Stimulated activated CD4-positive, alpha-beta T cell treated with anti-CD3 and anti-CD28 coated beads, Interleukin-1b, Interleukin-23, amount 100 ng/mL, for 4 hours (primary cell): ENCODE measurements at places on chromosomes 3 and 15.

DNA sequence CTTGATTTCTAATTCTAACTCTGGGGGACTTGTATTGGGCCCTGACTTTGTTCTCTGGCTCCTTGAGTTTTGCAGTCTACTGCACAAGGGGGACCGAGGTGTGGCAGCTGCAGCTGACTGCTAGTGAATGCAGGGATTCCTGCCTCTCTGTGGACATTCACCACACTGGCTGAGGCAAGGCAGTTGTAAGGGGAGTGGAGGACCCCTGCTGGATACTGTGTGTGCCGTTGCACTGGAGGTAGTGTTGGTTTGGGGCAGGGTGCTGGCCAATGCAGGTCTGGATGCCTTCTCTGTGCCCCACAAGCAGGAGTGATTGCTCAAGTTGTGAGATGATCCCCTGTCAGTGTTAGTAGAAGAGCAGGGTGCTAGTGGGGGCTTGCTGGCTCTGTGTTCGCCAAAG is 626.1 kb downstream of the SQOR start:
- DNase-seq, result no peak

GRCh38 chr15:52115598-52116427 is 3.2 kb upstream of the BCL2L10 start:
- no peak for DNase-seq

- DNase-seq, result no peak
Measured at GRCh38 chr3:172018364-172018763, 21.0 kb upstream of the FNDC3B start.

- no peak for DNase-seq
Measured at GRCh38 chr3:30004481-30004880, 601.9 kb upstream of the TGFBR2 start.

GRCh38 chr3:141111364-141112155 is 60.4 kb downstream of the SPSB4 start:
- DNase-seq, result no peak

GRCh38 chr15:99986297-99987118 is 253.3 kb upstream of the LYSMD4 start:
- DNase-seq, result no peak

GRCh38 chr15:44087578-44088465 is 107.2 kb downstream of the FRMD5 start:
- no peak for DNase-seq

GRCh38 chr3:187799942-187800641 is 54.8 kb upstream of the BCL6 start:
- no peak for DNase-seq

DNA sequence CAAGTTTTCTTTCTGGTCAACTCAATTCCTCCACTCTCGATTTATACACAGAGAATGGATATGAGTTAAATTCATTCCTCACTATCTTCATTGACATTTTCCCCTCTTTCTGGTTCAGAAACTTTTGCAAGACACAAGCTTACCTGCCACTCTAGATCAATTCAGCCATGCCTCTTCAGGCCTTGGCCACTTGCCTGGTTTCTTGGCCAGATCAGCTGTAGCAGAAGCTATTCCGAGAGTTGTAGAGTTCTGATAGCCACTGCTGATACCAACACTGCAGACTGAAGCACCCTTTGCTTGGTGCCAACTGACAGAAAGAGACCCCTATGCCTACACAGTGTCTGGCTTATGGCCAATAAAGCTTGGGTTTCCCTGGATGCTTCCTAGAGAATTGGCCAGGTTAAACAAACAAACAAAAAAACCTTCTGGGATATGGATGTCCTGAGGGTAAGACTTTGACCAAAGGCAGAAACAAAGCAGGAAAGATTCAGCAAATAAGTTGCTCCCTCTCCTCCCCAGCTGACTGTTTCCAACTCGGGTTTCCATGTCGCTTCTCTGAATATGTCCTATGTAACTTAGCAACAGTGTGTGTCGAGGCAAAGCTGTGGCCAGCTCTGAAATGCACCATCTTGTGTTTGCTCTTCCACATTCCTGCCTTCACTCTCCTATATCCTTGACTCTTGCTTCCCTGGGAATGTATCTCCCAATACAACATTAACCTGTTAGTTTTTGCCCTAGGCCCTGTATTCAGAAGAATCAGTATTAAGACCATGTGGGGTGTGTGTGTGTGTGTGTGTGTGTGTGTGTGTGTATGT is 521.6 kb downstream of the EPHA3 start:
- no peak for DNase-seq

DNA sequence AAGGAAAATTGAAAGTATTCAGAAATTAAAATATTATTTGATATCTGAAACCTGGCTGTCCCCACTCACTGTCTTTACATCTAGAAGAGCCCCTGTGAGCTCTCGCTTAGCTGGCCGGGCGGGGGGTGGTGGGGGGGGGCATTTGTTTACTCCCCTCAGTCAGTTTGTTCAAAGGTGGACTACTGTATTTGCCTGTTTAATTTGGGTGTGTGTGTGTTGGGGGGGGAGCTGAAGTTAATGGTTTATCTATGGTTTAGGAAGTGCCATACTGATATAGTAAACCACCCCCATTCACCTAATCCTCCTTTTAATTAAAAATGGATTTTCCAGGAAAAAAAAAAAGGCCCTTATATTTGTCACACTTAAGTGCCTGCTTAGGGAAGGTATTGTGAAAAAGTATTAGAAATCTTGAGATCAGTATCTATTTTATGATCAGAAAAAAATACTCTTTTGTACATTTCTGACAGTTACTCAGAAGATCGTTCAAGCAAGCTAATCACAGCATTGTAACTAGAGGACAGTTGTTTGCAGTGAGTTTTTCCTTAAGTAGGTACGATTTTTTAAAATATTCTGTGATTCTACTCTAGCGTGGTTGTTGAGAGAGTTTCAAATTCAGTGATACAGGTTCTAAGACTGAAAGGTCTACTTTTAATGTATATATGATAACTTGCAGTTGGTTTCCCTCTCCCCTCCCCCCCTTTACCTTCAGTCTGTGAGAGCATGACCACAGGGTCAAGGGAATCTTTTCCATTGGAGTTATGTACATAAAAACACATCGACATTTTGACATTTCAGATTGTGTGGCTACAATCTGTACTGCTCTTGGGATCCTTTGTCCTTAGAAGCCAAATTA is 8.5 kb downstream of the NR2F2 start:
- no peak for DNase-seq

GRCh38 chr15:69668039-69668705 is 215.6 kb downstream of the RPLP1 start:
- no peak for DNase-seq

GRCh38 chr3:85474241-85474640 is 515.5 kb downstream of the CADM2 start:
- no peak for DNase-seq

GRCh38 chr15:87215100-87215499 is 1041.4 kb downstream of the NTRK3 start:
- DNase-seq, result no peak

GRCh38 chr15:60752973-60753720 is 274.2 kb upstream of the ICE2 start:
- no peak for DNase-seq

DNA sequence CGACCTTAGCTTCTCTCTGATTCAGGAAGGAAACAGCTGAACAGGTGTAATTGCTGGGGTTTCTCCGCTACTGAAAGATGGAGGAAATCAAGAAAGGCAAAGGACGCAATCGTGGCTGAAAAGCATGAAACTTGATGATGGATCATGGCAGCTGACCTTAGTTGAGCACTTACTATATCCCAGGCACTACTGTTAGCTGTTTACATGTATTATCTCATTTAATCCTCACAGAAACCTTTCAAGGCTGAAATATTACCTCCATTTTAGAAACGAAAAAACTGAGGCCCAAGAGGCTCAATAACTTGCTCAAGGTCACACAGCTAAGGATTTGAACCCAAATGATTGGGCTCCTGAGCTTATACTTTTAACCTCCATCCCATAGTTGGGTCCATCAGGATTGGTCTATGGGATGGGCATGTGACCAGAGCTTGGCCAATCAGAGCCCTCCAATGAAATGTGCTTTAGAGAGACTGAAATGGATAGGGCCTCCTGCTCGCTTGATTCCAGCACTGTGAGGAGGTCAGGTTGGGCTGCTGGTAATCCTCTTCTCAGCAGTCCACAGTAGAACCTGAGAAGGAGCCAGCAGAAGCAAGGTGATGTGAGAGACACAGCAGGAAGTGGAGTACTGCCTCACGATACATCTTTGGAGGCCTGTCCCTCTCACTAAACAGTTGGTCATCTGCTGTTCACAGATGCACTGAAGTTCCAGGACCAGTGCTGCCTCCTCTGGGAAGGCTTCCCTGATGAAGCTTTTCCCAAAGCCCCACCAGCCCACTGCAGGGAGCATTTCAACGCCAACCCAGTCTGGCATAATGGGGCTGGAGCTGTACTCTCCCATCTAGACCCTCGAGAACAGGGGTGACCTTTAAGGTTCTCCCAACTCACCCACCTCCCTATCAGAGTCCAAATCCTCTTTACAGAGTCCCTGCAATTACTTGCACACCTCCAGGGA is 10.4 kb downstream of the CLN6 start:
- no peak for DNase-seq

DNA sequence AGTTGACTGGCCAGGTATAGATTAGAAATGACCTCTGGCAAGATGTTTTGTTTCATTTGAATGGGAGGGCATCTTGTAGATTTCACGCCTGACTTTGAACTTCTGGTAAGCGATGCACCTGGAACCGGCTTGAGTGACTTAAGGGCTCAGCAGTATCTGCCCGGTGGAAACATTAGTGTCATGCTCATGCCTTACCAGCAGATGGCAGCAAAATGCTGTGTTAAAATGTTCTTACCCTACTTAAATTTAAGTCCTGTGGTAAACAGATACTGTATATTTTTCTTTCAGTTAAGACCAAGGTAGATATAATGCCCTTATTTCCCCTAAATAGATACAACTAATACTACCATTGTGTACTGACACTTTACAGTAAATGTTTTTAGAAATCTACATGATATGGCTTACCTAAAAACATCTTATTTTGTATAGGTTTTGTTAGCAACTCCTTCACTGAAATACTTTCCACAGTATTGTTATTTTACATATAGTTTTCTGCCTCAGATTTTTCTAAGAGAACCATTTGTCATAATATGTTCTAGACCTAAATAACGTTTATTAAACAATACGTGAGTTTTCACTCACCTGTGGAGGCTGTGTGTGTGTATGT is 25.5 kb downstream of the ASB7 start:
- peak; percentile 64 for DNase-seq

DNA sequence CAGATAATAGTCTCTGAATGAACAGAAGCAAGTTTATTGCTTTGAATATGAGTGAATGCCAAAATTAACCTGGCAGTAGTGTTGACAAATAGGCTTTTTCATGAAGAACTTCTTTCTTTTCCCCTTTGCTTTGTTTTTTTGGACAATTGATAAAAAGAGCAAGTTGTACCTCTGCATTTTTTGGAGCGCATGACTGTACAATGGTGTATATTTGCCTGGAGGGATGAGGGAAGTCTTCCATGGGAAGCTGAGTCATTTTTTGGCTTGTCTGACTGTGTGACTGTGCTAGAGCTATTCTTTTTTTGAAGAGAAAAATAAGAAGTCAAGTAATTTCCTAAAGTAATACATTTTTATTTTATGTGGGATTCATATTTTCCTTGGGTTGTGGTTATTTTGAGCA is 186.9 kb downstream of the KLHL25 start:
- DNase-seq, result no peak

- DNase-seq, result no peak
Measured at GRCh38 chr3:35523838-35524237, 115.5 kb upstream of the ARPP21 start.
